Ovary (tissue), 10 donors: ENCODE measurements at places on chromosomes 5 and 9.

- DNase-seq, result no peak
Observed at GRCh38 chr5:98175474-98175873, 598.0 kb upstream of the RGMB start.

DNA sequence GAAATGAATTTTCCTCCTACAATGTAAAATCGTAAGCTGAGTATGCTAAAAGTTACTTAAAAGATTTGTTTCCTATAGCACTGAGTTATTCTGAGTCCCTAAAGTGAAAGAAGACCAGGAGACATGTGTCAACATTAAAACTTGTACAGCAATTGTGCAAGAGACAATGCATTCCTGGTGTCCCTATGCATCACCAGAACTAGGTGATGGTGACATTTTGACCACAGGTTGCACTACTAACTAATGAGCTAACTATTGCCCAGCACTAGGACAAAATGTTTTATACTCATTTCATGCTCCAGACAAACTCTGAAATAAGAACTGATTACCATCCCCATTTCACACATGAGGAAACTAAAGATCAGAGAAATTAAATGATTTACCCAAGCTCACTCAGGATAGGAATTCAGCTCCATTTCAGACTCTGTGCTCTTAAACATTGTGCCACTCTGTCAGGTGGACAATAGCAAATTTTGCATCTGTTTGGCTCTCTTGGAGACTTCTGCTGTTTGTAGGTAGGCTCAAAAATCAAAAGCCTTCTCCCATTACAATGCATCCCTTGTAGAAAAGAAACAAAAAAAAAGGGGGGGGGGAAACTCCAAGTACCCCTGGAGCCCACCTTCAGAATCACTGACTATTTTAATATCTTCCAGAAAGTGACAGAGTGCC is 269.2 kb downstream of the ACTL7B start:
- DNase-seq, result no peak

GRCh38 chr9:133763272-133764183 is 25.4 kb upstream of the SARDH start:
- peak; percentile 14 for DNase-seq

GRCh38 chr5:53950621-53951020 is 359.8 kb downstream of the ARL15 start:
- no peak for DNase-seq

- no peak for DNase-seq
Observed at GRCh38 chr9:129898185-129898584, 62.9 kb downstream of the USP20 start.

GRCh38 chr5:75051217-75051751 is 1.1 kb downstream of the GCNT4 start:
- no peak for DNase-seq

- DNase-seq, result no peak
Observed at GRCh38 chr9:106880081-106880480, 17.1 kb downstream of the ZNF462 start.

GRCh38 chr9:18855656-18856055 is 177.4 kb downstream of the SAXO1 start:
- DNase-seq, result no peak

GRCh38 chr9:112562235-112562958 is 75.8 kb downstream of the KIAA1958 start:
- no peak for DNase-seq

GRCh38 chr9:136107953-136108647 is 10.6 kb downstream of the TMEM250 start:
- DNase-seq, result no peak

- no peak for DNase-seq
Observed at GRCh38 chr5:33229216-33229615, 211.5 kb upstream of the TARS1 start.

DNA sequence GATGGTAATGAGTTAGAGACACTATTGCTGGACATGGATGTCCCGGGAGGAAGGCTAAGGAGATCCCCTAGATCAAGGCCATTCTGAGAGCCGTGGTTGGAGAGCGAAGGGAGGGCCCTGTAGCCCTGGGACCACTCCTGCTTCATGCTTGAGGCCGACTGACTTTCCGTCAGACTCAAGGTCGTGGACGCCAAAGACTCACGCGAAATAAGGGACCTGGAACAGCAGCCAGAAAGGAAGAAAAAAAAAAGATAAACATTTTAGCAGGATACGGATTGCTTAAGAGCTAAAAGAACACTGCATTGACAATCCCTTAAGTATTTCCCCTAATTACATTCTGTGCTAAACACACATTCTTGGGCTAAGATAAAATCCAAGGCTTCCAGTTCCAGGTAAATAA is 181.2 kb downstream of the GLIS3 start:
- DNase-seq, result peak; percentile 70

DNA sequence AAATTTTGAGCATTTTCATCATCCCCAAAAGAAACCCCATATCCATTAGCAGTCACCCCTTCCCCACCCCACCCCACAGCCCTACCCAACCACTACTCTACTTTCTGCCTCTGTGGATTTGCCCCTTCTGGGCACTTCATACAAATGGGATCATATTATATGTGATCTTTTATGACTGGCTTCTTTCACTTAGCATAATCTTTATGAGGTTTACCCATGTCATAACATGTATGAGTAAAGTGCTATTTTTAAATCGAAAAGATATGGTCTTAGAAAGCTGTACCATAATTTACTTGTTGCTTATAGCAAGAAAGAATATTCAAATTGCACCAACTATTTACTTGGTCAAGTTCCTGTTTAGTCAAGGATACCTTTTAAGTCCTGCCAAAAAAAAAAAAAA is 12.7 kb downstream of the ELP1 start:
- DNase-seq, result no peak

GRCh38 chr5:36722900-36723299 is 116.5 kb downstream of the SLC1A3 start:
- DNase-seq, result no peak

DNA sequence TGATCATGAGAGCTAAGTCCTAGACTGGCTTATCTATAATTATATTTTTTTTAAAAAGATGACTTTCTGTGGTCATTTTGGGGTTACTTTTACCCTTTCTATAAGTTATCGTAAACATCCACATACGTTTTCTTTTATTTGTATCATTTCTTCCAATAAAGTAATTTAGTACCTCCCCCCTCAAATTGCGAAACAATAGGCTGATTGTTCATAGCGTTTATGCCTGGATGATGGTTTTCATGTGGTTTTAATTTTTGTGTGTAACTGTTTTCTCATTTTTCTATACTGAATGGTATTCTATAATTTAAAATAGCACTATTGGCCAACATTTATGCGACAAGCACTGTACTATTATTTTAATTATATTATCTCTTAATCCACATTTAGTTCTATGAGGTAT is 44.5 kb downstream of the SMC5 start:
- no peak for DNase-seq

GRCh38 chr5:54765165-54766028 is 220.0 kb downstream of the ESM1 start:
- no peak for DNase-seq

DNA sequence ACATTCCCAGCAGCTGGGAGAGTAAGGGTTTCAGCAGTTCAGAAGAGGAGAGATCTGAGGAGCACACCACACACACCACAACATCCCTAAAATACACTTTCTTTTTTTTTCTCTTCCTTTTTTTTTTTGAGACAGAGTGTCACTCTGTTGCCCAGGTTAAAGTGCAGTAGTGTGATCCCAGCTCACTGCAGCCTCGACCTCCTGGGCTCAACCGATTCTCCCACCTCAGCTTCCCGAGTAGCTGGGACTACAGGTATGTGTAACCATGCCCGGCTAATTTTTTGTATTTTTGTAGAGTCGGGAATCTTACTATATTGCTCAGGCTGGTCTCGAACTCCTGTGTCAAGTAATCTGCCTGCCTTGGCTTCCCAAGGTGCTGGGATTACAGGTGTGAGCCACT is 9.7 kb upstream of the UBAP1 start:
- no peak for DNase-seq

DNA sequence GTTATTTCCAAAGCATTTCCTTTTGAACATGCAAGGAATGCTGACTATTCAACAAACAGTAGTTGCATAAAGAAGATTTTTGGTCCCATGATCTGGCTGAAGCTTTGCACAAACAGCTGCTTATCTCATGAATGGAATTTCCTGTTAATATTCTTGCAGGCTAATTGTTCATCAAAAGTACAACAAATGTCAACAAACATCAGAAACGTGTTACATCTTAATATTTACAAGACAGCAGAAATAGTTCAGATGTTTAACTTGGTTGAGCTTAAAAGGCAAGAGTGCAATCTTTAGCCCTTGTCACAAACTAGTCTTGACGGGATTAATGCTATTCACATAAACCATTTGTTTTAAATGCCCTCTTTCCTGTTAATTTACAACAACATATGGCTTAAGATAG is 47.9 kb upstream of the BASP1 start:
- no peak for DNase-seq

DNA sequence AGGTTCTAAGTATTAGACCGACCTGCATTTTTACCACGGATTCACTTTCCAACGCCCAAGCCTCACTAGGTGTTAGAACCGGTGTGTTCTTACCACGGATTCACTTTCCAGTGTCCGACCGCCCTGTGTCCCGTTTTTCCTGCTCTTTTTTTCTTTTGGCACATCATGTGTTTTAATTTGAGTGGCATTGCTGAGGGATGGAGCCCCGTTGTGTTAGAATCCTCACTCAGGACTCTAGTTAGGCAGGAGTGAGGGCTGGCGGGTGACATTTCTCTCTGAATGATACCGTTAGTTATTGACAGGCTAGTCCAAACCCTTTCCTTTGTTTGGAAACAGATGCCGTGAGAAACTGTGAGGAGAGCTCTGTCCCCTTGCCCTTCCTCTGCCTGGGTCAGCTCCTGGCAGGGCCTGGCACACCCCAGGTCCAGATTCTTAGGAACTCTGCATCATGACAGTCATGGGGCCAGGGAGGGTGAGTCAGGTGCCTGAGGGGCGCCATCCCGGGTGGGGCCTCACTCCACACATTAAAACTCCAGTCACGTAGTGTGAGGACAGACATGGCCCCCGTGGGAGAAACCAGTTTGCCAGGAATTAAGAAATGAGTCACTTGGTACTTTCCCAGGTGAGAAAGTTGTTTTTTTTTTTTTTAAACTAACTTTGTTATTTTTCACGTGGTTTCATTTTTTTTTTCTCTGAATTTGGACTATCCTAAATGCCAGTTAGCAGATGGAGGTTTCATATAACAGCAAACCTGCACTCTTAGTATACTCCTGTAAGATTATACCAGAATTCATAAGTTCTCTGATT is 15.8 kb downstream of the EXOC3 start:
- DNase-seq, result peak; percentile 14

DNA sequence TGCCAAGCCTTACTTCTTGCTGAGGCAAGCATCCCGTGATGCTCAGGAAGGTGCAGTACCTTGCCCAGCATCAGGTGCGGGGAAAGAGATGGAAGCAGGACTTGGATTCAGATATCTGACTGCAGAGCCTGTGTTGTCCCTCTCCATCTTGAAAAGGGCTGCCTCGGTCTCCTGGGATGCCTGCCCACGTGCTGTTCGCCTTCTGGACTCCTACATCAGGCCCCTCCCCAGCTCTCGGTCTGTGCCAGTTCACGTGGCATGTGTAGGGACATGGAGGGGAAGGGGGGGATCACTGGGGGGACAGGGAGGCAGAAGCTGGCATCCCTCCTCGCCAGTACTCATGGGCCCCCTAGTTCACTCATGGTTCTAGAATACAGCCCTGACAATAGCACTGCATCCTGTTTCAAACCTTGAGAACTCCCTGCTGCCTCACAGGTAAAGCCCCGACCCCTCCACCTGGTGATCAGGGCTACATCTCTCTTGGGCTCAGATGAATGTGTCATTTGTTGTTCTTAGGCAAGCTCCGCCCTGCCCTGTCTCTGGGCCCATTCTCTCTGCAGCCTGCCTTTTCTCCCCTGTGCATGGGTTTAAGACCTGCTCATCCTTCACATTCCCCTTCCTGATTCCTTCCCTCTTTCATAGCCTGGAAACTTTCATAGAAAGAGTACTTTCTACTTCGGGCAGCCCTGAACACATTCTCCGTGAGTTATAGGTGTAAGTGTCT is 38.9 kb upstream of the SLC25A51 start:
- no peak for DNase-seq

GRCh38 chr5:115338851-115339250 is 42.4 kb upstream of the CCDC112 start:
- no peak for DNase-seq

GRCh38 chr9:70472268-70473249 is 58.1 kb upstream of the KLF9 start:
- DNase-seq, result no peak

GRCh38 chr9:98242426-98242825 is 13.0 kb downstream of the TBC1D2 start:
- no peak for DNase-seq

GRCh38 chr5:170076211-170076610 is 29.5 kb upstream of the FOXI1 start:
- no peak for DNase-seq

DNA sequence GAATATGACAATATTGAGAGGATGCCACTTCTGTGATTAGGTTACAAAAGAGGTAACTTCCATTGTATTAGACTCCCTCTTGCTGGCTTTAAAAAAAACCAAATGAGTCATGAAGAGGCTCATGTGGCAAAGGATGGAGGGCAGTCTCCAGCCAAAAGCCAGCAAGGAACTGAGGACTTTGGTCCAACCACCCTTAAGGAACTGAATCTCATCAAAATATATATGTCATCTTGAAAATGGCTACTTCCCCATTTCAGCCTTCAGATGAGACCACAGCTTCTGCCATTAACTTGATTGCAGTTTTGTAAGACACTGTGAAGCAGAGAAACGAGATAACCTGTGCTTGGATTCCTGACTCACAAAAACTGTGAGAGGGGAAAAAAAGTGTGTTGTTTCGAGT is 15.5 kb upstream of the TRIM32 start:
- DNase-seq, result no peak
